ENCODE measurements at places on chromosomes 12 and 14.

DNA sequence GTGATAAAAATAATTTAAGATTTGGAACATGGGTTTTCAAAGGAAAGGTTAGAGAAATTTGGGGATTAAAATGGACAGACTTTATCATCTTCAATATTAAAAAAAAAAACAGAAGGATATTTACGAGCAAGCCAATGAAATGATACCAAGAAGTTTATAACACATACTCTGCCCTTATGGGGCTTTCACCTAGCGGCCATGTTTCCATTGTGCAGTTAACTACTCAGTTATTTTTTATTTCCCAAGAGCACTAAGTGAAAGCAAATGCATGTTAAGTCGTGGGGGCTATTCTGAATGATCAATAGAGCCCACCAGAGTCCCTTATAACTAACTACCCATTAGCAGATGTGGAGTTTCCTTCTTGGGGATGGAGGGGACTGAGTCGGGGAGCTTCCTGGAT is 53.9 kb downstream of the ETV6 start:
- no peak for DNase-seq

DNA sequence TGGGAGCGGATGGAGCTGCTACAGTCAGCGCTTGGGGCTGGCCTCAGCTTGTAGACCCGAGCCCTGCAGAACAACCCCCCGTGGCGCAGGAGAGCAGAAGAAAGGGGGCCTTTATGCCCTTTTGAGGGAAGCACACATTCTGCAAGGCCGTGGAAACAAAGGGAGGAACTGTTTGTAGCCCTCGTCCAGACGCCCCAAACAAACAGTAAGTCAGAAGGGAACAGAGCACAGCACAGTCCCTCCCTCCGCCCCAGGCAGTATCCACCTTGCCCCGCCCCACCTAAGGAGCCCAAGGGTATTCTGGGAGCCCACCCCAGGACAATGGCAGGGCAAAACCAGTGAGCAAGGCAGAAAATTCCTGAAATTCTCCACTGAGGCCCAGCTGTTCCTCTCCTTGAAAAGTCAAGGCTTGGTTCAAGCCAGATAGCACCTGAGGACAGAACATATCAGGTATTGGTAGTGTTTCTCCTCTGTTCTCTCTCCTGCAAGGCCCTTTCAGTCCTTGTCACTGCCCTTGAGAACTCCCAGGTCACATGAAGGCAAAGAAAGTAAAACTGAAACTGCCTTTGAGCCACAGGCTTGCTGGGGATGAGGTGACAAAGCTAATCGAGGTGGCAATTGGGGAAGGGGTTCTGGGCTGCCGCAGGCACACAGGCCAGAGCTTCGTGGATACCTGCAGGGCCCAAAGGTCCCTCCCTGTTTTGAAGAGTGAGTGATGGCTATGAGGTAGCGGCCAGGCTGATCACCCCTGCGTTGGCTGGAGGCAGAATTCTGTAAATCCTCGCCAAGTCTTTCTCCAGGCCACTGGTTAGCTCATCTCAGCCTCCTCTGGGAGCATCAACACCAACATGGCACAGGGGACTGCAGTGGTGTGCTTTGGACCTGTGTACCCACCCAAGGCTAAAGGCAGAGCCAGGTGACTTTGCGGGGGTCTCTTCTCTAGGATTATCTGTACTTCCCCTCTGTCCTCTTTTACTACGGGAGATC is 499 bp downstream of the DGLUCY start:
- peak; percentile 89 for DNase-seq

GRCh38 chr14:100622224-100622623 is 35.0 kb upstream of the BEGAIN start:
- DNase-seq: no peak

DNA sequence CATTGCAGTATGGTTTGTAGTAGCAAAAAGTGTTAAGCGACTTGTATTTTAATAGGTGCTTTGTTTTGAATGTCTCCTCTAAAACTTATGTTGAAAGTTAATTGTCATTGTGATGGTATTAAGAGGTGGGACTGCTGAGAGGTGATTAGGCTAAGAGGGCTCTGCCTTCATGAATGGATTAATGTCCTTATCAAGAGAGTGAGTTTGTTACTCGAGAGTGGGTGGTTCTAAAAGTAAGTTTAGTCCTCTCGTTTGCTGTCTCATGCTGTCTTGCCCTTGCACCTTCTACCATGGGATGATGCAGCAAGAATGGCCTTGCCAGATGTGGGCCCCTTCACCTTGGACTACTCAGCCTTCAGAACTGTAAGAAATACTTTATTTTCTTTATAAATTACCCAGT is 17.4 kb downstream of the ZDHHC17 start:
- DNase-seq: no peak

- DNase-seq: no peak
These were observed 604 bp downstream of the HCFC2 start for GRCh38 chr12:104064842-104065427.

- no peak for DNase-seq
These were observed 16.6 kb downstream of the SSTR1 start for GRCh38 chr14:38224338-38224737.

- no peak for DNase-seq
These were observed 12.8 kb upstream of the PLEKHG3 start for GRCh38 chr14:64691376-64691775.
